ENCODE measurements at places on chromosomes 3 and 15.

DNA sequence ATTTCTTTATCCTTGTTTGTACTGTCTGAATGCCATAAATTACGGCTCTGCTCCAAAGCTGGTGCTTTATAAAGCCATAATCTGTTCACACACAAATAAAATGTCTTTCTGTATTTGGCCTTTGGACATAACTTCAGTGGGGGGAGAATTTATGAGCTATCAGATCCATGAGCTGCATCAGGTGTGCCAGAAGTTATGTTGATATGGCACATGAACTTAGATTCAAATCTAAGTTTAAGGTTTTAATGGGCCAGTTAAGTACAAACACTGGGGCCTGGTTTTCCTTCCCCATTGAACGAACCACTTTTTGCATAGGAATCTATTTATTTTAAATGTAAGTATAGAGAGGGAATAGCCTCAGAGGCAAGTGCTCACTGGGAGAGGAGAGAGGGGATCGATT lies 239.9 kb downstream of the NFKBIZ start:
- DNase-seq, result no peak

GRCh38 chr15:39290711-39291435 lies 290.0 kb upstream of the THBS1 start:
- no peak for DNase-seq

- peak; percentile 9 for DNase-seq
Observed at GRCh38 chr3:127694467-127695215, 21.9 kb downstream of the ABTB1 start.

- DNase-seq, result no peak
Observed at GRCh38 chr3:188607805-188608315, 453.9 kb downstream of the LPP start.

- no peak for DNase-seq
Observed at GRCh38 chr3:105353485-105354161, 13.1 kb upstream of the ALCAM start.

- peak; percentile 65 for DNase-seq
Observed at GRCh38 chr3:69082805-69083204, 1.9 kb upstream of the ARL6IP5 start.

GRCh38 chr3:100893590-100893989 lies 99.6 kb downstream of the ABI3BP start:
- DNase-seq, result no peak

- no peak for DNase-seq
Observed at GRCh38 chr3:101036213-101036618, 43.0 kb upstream of the ABI3BP start.

- DNase-seq, result no peak
Observed at GRCh38 chr15:89864958-89865739, 28.6 kb downstream of the AP3S2 start.

DNA sequence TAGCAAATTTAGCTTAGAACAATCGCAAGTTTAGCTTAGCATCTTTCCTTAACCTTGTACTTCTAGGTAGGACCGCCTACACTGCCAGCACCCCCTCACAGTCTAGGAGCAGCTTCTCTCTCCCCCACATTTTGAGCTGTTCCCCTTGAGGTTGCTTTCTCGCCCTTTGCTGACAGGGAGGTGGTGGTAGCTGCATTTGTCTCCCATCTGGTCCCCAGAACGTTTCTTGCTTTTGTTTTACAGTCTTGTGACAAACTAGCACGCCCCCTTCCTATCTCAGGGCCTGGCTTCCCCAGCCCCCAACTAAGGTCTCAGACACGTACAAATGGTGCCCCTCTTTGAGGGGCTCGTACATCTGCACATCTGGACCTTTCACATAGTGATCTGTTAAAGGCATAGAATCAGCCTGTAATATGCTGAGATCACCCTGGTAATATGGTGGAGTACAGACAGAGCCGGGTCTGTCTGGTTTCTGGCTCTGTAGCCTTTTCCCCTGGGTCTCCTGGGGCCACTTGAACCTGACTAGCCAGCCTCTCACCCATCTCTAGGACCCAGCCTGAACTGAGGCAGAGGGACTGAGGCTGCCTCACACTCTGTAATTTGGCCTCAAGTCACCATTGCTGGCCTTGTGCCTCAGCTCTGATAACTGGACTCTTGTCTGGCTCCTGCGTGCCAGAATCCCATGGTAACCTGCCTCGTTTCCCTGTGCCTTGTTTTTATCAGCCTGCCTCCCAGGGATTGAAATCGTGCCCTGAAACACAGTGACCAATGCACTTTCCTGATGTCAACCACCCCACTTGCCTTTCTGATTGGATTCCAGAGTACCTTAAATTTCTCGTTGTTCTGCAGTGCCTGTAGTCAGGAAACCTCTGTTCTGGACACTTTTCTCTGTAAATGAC lies 27.7 kb downstream of the CRTC3 start:
- no peak for DNase-seq

GRCh38 chr15:57548351-57548750 lies 43.4 kb upstream of the MYZAP start:
- no peak for DNase-seq

- no peak for DNase-seq
Observed at GRCh38 chr3:2976212-2976611, 134.0 kb downstream of the IL5RA start.

DNA sequence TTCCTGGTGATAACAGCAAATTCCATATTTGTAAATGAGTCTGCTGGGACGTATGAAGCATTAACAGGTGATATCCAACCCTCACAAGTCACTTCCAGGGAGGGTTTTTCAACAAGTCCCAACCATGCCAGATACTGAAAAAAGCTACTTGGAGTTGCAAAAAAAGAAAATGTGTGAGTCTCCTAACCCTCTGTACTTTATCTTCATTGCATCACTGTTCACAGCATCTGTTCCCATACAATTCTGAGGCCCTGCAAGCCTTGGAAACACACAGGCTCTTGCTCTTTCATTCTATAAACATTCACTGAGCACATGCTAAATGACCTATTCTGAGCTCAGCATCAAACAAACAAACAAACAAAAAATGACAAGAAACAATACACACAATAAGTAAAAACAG lies 120.8 kb downstream of the RFTN1 start:
- no peak for DNase-seq

- no peak for DNase-seq
Observed at GRCh38 chr3:161348796-161349400, 22.4 kb downstream of the SPTSSB start.

GRCh38 chr3:48716508-48716981 lies 476 bp downstream of the IP6K2 start:
- DNase-seq, result no peak

- DNase-seq, result no peak
Observed at GRCh38 chr15:101540480-101541239, 51.2 kb upstream of the PCSK6 start.

DNA sequence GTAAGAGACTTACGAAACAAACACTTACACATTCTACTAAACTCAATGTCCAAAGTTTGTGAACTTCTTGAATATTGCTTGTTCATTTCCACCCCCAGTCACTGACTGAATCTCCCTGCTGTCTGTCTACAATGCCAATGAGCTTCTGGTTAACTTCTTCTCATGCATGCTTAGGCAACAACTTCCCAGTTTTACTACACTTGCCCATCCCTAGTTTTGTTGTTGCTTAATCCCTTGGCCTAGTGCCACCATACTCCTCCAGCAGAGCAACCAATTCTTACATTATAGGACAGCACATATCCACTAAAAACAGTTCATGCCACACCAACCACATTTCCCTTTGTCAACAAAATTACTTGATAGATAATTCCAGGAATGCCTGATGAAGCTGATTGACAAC lies 40.9 kb upstream of the CCR2 start:
- DNase-seq, result no peak

GRCh38 chr3:169305460-169305859 lies 358.1 kb downstream of the MECOM start:
- DNase-seq, result no peak

- DNase-seq, result no peak
Observed at GRCh38 chr3:47362701-47363100, 18.1 kb upstream of the PTPN23 start.

GRCh38 chr3:45225465-45226205 lies 452 bp downstream of the TMEM158 start:
- peak; percentile 8 for DNase-seq

- DNase-seq, result no peak
Observed at GRCh38 chr3:184599143-184599542, 37.6 kb downstream of the EPHB3 start.

GRCh38 chr15:47184003-47184907 lies 533.0 kb upstream of the SEMA6D start:
- no peak for DNase-seq

DNA sequence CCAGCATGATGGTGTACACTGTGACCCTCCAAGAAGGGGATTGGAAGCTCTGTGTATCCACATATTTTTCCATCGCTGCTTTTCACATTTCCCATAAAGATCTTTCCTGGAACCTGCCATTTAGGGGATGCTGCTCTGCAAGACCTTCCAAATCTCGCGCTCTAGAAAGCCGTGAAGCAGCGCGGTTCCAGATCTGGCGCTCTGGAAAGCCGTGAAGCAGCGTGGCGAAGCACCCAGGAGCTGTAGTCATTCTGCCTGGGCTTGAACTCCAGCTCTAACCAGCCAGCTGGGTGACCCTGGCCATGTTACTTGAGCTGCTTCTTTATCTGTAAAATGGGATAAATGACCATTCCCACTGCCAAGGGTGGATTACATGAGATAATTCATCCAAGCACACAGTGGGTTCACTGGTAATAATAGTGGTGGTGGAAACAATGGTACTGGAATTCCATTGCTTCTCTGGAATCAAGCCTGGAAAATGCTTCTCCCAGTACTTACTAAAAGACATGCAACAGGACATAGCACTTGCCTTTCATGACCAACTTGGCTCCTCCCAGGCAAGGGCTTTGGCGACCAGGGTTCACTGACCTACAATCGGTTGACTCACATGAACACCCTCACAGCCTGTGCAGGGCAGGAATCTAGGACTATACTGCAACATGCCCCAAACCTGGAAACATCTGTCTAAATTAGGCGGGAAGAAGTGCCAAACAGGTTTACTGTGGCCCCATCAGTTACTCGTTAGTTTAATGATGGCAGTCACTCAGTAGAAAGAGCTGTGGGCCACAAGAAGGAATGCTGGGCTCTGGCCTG lies 70.7 kb downstream of the XXYLT1 start:
- no peak for DNase-seq

DNA sequence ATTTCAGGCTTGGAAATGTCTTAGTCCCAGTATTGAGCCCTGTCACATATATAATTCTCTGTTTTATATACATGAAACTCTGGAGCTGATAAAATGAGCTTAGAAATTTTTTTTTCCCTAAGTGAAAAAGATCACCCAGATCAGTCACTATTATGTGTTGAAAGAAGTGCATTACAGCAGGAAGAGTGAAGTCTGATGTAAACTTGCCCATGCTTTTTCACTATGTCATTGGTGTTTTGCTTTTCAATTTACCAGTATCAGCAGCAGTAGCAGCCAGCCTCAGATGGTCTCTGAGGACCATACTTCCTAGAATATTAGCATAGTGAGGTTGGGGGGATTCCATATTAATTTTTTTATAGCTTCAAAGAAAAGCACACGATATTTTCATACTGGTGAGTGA lies 255.6 kb upstream of the KCNH8 start:
- no peak for DNase-seq

- no peak for DNase-seq
Observed at GRCh38 chr15:85276921-85277320, 103.5 kb upstream of the AKAP13 start.

DNA sequence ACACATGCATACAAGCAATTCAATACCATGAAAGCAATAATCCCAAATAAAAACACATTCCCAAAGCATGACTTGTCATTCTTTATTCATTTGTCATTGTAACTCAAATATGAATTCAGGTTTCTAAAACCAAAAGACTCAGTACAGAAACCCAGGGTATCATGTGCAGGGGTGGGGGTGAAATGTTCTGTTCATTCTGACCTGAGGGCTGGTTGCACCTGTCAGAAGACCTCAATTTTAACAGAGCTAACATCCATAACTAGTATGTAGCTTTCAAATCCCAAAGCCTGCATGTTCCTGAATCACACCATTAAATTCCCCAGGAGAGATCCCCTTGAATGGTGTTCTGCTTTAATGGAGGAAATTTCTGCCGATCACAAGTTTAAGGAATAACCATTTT lies 738.7 kb downstream of the MCTP2 start:
- DNase-seq, result no peak

- DNase-seq, result no peak
Observed at GRCh38 chr3:175153595-175153994, 294.5 kb downstream of the NAALADL2 start.

DNA sequence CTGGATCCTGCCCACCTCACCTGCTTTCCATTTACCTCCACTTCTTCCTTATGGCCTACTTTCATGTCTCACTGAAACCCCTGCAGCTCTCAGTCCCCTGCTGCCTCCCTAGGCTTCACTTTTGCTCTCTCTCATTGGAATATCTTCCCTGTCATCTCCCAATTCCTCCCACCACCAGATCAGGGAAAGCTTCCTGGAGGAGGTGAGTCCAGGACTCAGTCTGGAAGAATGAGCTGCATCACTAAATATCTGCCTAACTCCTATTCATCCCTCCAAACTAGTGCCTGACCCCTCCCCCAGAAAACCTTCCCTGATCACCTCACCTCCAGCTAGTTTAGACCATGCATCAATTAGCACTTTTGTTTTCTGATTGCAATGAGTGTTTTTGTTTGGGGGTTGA lies 37.1 kb downstream of the MRPL46 start:
- no peak for DNase-seq

- no peak for DNase-seq
Observed at GRCh38 chr3:99902091-99902490, 84.4 kb downstream of the CMSS1 start.

GRCh38 chr15:87967951-87968350 lies 288.6 kb downstream of the NTRK3 start:
- no peak for DNase-seq

DNA sequence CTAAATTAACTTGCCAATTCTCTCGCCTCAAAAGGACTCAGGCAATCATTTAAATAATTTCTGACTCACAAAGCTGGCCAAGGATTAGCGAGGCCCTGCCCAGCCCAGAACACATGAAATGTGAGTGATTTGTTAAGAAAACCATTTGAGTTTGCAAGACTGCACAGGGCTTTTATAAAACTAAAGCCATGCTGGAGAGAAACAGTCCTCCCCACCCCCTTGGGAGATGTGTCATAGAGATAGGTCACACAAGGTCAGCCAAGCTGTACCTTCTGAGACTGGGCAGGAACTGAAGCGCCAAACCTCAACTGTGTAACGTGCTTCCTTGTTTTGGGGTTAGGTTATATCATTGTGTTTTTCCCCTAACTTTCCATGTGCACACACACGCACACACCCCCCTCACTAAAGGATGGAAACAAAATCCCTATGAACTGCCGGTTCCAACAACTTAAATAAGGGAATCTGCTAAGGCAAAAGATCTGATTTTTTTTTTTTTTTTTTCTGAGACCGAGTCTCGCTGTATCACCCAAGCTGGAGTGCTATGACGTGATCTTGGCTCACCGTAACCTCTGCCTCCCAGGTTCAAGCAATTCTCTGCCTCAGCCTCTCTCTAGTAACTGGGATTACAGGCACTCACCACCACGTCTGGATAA lies 8.1 kb downstream of the SPATA12 start:
- DNase-seq, result no peak

GRCh38 chr15:49064281-49064653 lies 18.0 kb upstream of the SECISBP2L start:
- DNase-seq, result no peak

- DNase-seq, result no peak
Observed at GRCh38 chr15:37100966-37101215, 542 bp upstream of the MEIS2 start.
